Right atrium auricular region (tissue), 2 donors: ENCODE measurements at places on chromosomes 3 and 15.

- H3K4me1 ChIP-seq, result no peaks in the 10 kb centered on the region
- H3K27ac ChIP-seq, result no peak overlapping the region
- no peaks in the 10 kb centered on the region for H3K36me3 ChIP-seq
- H3K27me3 ChIP-seq, result no peaks in the 10 kb centered on the region
- H3K4me3 ChIP-seq, result no peak overlapping the region
Measured at GRCh38 chr3:12342151-12342550, 53.3 kb downstream of the PPARG start.

- H3K27me3 ChIP-seq, result no peaks in the 10 kb centered on the region
- peak overlapping the region; percentile 75 for H3K27ac ChIP-seq
- peaks cover 6% of the 10 kb centered on the region for H3K36me3 ChIP-seq
- no peaks in the 10 kb centered on the region for H3K4me1 ChIP-seq
- H3K4me3 ChIP-seq, result peak overlapping the region; percentile 64
Measured at GRCh38 chr3:194632226-194632808, 902 bp downstream of the TMEM44 start.

DNA sequence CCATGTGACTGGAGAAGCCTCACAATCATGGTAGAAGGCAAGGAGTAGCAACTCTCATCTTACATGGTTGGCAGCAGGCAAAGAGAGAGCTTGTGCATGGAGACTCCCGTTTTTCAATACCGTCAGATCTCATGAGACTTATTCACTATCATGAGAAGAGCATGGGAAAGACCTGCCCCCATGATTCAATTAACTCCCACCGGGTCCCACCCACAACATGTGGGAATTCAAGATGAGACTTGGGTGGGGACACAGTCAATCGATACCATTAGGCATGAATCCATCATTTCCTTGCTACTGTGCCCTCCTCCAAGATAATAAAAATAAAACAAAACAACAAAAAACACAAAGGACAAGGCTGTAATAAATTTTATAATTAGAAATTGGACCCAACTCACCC lies 384.7 kb upstream of the MEIS2 start:
- no peaks in the 10 kb centered on the region for H3K27me3 ChIP-seq
- no peak overlapping the region for H3K4me3 ChIP-seq
- DNase-seq, result no peak
- no peaks in the 10 kb centered on the region for H3K36me3 ChIP-seq
- no peak overlapping the region for H3K27ac ChIP-seq

GRCh38 chr3:17181413-17181907 lies 296.7 kb downstream of the PLCL2 start:
- no peaks in the 10 kb centered on the region for H3K27me3 ChIP-seq
- no peaks in the 10 kb centered on the region for H3K4me1 ChIP-seq
- DNase-seq, result no peak
- no peaks in the 10 kb centered on the region for H3K36me3 ChIP-seq

- H3K27me3 ChIP-seq, result no peaks in the 10 kb centered on the region
- no peaks in the 10 kb centered on the region for H3K4me1 ChIP-seq
- no peak overlapping the region for H3K4me3 ChIP-seq
- H3K36me3 ChIP-seq, result no peaks in the 10 kb centered on the region
- DNase-seq, result no peak
Measured at GRCh38 chr3:66722675-66723074, 221.9 kb upstream of the LRIG1 start.

- H3K27ac ChIP-seq, result no peak overlapping the region
- no peaks in the 10 kb centered on the region for H3K36me3 ChIP-seq
- no peaks in the 10 kb centered on the region for H3K4me1 ChIP-seq
- H3K4me3 ChIP-seq, result no peak overlapping the region
Measured at GRCh38 chr3:138907539-138907938, 39.4 kb downstream of the FOXL2 start.
